ENCODE measurements at places on chromosomes 6 and 20. TPM values are rescaled to one million over a fixed set of nuclear protein-coding genes. Genes with fewer than 3 reads are reported as not detected.
A peak's percentile ranks its signal among the peaks of the same experiment; 100 is the strongest.

DNA sequence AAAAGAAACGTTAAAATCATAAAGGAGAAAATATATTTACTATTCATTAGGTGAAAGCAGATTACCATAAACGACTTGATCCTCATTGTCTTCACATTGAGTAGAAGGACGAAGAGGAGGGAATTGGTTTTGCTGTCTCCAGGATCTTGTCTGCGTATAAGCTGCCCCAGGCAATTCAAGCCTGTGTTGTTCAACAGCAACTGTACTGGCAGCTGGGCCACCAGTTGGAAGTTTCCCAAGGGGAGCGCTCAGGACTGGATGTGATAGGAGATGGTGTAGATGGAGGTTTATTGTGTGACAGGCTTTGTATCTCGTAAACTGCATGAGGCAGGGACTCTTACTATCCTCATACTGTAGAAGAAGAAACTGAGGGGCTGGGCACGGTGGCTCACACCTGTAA lies 3.9 kb upstream of the FANCE start:
- no peak for DNase-seq

DNA sequence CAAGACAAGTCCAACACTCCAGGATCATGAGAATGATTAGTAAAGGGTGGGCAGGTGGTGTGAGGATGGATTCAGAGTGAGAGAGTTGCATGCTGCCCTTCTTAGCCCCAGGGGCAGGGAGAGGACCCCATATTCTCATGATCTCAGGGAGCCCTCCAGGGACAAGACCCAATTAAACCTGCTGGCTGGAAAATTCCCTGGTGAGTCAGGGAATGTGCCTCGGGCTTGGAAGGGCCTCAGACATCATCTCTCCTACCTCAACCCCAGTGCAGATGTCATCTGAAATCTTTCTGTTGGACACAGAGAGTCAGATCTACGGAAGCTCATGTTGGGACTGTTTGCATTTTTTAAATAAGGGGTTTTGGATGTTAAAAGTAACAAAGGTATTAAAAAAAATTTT lies 9.2 kb upstream of the SIRPD start:
- DNase-seq = no peak

- DNase-seq = no peak
Measured at GRCh38 chr20:62046431-62046830, 19.2 kb downstream of the TAF4 start.

DNA sequence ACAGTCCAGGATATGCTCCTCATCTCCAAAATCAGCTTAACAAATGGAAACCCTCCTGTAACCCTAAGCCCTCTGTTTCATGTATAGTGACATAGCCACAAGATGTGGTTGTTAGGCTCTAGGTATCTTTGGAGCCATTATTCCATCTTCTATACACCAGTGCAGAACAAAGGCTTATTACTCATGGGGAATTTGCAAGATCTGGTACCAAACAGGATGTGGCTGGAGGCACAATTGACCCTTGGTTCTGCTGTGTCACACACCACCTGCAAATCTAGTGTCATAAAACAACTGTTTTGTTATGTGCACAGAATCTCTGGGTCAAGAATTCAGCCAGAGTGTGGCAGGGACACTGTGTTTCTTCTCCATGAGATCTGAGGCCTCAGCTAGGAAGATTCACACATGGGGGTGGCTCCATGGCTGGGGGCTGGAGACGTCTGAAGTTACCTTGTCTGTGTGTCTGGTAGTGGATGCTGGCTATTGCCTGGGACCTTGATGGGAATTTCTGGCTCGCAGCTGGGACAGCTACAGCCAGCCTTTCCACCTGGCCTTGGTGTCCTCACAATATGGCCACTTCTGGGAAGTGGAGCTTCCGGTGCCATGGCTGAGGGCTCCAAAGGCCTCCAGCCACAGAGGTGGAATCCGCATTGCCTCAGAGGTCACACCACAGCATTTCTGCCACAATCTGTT lies 369.9 kb downstream of the CDH26 start:
- DNase-seq = no peak

GRCh38 chr20:58102261-58102660 lies 126.2 kb downstream of the ANKRD60 start:
- DNase-seq = no peak

DNA sequence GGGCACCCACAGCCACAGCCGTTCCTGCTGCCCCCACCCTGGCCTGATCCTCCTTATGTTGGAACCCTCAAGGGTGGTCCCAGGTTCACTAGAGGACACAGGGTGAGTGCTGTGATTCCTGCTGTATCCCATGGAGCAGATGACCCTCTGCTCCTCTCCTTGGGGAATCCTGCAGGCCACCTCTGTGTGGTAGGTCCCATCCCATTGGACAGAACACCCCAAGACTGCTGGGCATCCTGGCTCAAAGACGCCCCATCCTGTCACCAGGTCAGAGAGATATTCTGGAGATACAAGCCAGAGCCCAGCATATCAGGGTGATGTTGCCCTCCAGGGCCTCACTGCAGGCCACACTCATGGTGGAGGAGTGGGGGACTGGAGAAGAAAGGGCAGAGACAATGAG lies 28.4 kb downstream of the HLA-A start:
- no peak for DNase-seq

GRCh38 chr6:71887006-71887743 lies 825 bp downstream of the RIMS1 start:
- DNase-seq = no peak

- no peak for DNase-seq
Measured at GRCh38 chr20:20821484-20822260, 109.2 kb upstream of the RALGAPA2 start.

- DNase-seq = no peak
Measured at GRCh38 chr6:161379834-161380582, 106.1 kb upstream of the AGPAT4 start.

DNA sequence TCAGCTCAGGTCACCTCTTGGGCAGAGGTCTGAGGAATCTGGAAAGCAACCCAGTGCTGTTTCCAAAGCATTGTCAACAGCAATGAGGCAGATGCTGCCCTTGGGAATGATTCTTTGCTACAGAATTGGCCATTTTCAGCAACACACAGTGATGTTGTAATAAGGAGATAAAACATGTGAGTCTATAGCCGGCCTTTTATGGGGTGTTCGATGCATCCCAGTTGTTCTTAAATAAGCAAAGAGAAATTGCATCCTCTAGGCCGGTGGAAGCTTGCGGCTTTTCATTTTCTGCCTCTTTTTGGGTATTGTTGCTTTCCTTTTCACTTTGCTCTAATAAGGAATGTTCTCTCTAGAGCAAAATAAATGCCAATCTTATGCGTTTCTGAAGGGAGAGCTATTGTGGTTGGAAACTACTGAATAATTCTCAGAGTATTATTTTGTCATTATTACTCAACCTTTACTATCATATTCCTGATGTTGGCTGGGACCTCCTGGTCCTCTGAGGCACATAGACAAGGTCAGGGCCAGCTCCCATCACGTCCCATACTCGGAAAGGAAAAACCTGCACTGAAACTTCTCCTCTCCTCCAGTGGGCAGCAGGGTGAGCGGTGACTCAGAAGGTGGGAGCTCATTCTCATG lies 214.2 kb downstream of the CDH26 start:
- no peak for DNase-seq

DNA sequence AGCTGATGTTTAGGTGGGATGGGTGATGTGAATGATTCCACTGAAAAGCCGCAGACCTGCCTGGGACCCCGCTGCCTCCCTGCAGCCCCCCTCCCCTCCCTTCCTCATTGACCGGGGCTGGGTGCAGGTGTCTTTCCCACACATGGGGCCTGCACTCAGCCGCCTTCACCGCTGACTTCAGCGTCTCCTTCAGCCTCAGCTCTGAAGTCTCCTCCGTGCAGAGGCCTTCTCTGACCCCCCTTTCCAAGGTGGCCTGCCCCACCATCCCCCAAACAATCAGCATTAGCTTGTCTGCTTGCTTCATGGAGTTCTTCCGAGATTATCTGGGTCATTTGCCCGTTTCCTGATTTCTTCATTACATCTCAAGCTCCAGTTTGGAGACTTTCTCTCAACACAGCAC lies 140.7 kb downstream of the SMOC2 start:
- no peak for DNase-seq

DNA sequence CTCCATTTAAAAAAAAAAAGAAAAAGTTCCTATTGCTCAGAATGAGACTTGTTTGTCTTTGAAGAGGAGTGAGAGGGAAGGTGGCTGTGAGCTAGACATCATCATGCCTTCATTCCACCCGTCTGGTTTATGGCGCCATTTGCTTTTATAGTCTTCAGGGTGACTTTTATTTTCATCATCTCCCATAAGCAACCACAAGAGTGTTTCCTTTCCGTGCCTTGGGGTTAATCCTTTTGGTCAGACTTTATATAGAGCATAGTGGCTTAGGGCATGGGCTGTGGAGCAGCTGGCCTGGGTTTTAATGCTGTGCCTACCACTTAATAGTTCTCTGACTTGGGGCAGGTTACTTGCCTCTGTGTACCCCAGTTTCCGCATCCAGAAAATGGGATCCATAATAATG lies 77.8 kb downstream of the RREB1 start:
- DNase-seq = no peak

DNA sequence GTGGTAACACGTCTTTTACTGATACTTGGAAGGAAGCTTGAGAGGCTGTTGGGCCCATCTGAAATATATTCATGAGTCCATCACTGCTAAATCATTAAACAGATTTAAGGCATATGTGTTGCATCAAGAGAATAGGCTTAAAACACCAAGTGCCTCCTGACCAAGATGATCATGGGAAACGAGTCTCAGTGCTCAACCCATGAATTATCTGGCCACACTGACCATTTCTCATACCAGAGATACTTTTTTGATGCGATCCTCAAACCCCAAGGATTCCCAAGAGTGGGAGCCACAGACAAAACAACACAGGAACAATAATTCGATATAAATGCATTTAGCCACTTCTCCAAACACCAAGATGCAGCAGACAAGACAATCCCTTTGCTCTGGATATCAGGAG lies 17.2 kb downstream of the HEY2 start:
- DNase-seq = no peak

- peak; percentile 32 for DNase-seq
Measured at GRCh38 chr20:31652917-31653396, 15.2 kb downstream of the COX4I2 start.

DNA sequence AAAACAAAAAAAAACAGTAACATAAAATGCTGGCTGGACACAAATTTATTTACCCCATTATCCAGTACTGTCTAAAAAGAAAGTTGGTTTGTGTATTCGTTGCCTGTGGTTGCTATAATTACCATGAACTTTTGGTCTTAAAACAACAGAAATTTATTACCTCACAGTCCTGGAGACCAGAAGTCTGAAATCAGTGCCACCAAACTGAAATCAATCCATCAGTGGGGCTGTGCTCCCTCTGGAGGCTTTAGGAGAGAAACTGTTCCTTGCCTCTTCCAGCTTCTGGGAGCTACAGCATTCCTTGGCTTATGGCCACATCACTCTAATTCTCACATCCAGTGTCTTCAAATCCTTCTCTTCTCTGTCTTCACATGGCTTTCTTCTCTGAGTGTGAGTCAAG lies 79.4 kb downstream of the SNX5 start:
- no peak for DNase-seq

- no peak for DNase-seq
Measured at GRCh38 chr20:45993197-45993951, 15.3 kb upstream of the MMP9 start.

XKR7 gene
- not detected for total RNA-seq

BPIFB4 gene
- total RNA-seq = not detected

SLC17A2 gene
- total RNA-seq = not detected

YWHAB gene
- 92.7 TPM for total RNA-seq

SLC35F1 gene
- under 0.01 TPM for total RNA-seq

PLAGL1 gene
- 3.0 TPM for total RNA-seq

ME1 gene
- total RNA-seq = 7.6 TPM

C6orf15 gene
- total RNA-seq = not detected

KCNQ2 gene
- total RNA-seq = not detected

CD83 gene
- total RNA-seq = 3.8 TPM

RNF39 gene
- not detected for total RNA-seq

AHI1 gene
- 8.3 TPM for total RNA-seq

CLIC5 gene
- total RNA-seq = under 0.01 TPM

Data from dermis microvascular lymphatic vessel endothelial cell (primary cell).